ENCODE measurements at places on chromosomes 13 and 19.

GRCh38 chr13:76754414-76754813, 131.8 kb downstream of the KCTD12 start:
- DNase-seq, result no peak

DNA sequence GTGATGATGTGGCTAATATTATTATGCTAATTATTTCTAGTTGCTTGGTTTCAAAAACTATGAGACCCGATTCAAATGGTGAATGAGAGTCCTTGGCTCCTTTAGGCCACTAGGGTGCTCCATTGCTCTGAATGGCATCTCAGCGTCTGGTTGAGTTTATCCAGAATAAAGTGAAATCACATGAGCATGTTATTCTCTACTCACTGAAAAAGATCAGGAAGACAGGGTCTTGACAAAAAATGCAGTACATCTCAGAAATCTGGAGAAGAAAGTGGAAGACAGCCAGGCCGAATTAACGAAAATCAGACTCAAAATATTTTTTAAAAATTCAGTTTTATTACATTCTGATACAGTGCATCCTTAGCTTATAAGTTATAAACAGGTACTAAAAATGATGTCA, 516.2 kb downstream of the MYO16 start:
- peak; percentile 74 for DNase-seq

GRCh38 chr13:106462710-106463109, 72.8 kb downstream of the EFNB2 start:
- DNase-seq, result no peak

DNA sequence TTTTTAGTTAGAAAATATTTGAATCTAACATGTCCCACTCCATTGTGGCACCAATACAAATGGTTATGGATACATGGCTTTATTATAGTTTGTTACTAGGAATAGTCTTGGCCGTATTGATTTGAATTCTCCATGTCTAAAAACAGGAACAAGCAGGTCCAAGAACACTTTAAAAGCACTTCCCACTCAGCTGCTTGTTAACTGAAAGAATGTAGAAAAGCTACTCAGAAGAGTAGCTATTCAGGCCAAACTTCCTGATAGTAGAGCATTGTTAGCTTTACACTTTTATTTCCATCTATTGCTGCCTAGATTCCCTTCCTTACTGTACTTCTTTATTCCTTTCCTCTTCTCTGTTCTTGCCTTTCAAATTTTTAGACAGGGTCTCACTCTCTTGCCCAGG, 6.9 kb downstream of the PIBF1 start:
- DNase-seq, result no peak

GRCh38 chr19:866769-867300, 7.4 kb downstream of the CFD start:
- no peak for DNase-seq
